Left lobe of liver (tissue), 2 donors: ENCODE measurements at places on chromosomes 13 and 19.

DNA sequence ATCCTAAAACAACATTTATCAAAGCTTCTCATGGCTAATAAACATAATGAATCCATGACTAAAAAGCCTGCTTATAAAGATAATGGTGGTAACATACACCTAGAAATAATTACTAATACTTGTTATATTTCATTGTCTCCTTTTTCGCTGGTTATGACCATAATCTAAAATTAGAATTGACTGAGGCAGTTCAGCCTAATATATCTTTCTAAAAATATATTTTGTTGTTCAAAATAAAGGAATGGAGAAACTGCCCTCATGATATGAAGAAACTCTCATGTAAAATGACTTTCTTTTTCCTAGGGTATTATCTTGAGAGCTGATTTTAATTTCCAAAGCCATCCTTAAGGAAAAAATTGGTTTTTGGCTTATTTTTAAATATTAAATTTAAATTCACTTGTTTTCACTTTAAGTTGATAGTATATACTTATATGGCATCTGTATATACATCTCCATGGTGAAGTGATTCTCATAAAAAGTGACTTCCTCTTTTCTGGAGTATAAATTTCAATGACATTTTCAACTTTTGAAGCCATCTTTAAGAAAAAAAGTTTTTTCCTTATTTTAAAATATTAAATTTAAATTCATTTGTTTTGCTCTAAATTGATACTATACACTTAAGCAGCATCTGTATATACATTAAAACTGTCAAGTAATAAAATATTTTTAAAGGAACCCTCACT, 204.6 kb downstream of the VWA8 start:
- DNase-seq: no peak

GRCh38 chr13:52955472-52955874, 73.1 kb upstream of the OLFM4 start:
- DNase-seq: no peak

DNA sequence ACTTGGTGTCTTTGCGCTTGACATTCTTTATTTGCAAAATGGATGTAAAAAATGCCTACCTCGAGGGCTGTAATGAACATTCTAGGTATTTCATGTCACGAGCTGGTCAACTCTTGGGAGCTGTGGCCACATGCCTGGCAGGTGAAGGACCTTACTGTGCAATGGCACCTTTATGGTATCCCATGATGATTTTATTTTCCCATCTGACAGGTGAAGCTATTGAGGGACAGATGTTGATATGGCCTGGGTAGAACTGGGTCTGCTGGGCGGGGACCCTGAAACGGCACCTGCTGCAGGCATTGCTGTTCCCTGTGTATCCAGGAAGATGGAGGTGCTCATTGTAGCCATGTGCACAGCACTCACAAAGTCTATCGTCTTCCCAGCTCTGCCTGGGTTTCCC, 332.2 kb downstream of the TEX29 start:
- DNase-seq: no peak

- no peak for DNase-seq
Observed at GRCh38 chr13:82672248-82672647, 1210.0 kb downstream of the SLITRK1 start.

GRCh38 chr13:105147461-105147860, 1388.0 kb downstream of the EFNB2 start:
- no peak for DNase-seq
